ENCODE measurements at places on chromosomes 6 and 20. TPM values are rescaled to one million over a fixed set of nuclear protein-coding genes. Genes with fewer than 3 reads are reported as not detected.

GRCh38 chr20:53878262-53879047, 191.9 kb downstream of the BCAS1 start:
- no peak for DNase-seq

DNA sequence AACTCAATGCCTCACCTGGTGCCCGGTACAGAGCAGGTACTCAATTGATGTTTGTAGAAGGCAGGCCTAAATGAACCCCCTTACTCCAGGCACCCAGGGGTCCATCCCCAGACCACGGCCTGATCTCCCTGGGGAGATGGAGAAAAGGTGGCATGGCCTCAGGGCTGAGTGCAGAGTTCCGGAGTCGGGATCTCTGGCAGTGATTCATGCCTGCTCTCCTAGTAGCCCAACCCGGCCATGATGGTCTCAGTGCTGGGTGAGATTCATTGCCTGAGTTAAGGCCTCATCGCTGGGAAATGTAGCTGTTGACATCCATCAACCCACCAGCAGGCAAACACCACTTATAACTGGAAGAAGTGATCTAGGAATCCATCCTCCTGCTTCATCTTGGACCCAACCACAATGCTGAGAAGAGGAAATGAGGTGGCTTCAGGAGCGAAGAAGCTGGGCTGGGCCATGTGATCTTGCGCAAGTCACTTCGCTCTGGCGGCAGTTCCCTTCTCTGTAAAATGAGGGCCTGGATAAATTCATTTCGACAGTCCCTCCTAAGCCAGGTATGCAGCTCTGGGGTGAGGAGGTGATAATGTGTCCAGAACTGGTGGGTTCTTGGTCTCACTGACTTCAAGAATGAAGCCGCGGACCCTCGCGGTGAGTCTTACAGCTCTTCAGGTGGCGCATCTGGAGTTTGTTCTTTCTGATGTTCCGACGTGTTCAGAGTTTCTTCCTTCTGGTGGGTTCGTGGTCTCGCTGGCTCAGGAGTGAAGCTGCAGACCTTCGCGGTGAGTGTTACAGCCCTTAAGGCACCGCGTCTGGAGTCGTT, 24.7 kb downstream of the ETV7 start:
- DNase-seq = no peak

GRCh38 chr6:66638099-66638498, 931.1 kb upstream of the EYS start:
- no peak for DNase-seq

- peak; percentile 89 for DNase-seq
These were observed 28.4 kb upstream of the MAS1L start for GRCh38 chr6:29516108-29516507.

DNA sequence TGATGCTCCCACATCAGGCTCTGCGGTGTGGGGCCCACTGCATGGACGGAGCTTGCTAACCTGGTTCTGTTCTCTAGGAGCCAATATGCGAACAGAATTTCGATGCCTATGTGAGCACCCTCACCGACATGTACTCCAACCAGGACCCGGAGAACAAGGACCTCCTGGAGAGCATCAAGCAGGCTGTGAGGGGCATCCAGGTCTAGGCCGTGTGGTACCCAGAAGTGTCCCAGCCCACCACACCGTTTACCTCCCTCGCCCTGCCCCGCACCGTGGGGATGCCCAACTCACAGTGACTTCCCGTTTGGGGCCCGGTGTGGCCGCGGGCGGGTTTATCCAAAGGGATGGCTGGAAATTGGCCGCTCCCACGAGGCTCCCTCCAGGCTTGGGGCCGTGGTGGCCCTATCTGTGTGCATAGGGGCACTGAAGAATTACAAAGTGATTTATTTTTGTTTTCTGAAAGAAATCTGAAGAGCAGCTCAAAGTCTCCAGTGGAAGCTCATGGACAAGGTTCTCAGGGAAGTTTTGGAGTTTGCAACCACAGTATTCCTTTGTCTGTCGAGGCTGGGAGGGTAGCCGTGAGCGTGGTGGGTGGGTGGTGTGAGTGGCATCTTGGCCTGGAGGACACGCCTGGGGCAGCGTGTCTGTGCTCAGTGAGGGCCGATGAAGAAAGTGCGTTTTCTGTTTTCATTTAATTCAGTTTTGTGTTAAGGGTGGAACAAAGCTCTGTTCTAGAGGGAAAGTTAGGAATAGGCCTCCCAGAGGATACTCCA, 15.1 kb upstream of the PCMTD2 start:
- no peak for DNase-seq

GRCh38 chr20:18019068-18019467, 38.6 kb downstream of the OVOL2 start:
- peak; percentile 27 for DNase-seq

DNA sequence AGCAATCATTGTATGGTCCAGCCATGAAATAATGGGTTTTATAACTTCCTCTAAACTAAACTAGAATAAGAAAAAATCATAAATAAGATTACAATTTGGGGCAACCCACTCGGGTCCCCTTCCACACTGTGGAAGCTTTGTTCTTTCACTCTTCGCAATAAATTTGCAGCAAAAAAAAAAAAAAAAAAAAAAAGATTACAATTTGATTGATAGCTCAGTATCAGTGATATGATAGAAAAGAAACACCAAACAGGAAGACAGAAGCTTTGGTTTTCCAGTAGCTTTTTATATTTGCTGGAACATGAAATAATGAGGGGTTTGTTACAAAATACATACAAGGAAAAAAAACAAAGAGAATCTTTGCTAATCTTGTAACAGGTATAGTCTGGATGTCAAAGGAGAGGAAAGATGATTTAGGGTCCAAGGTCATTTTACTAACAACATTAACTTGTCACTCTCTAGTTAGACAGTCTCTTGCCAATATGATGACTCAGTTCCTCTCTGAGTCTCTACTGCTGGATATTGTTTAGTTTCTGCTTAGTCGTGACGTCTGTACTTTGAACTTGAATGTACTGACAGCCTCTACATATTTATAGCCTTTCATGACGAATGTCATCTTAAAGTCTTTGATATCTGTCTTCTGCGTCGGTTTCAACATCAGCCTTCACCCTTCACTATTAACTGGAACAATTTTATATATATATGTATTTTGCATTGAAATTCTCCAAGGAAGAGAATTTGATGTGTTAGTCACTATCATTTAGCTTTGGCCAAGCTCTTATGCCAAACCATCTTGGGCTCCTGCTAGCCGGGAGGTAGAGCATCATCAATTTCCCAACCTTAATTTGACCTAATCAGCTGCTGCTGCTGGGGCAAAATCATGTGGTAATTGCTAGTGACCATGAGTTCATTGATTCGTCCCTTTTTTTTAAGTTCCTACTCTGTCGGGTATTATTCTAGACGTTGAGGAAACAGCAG, 213.1 kb upstream of the STXBP5 start:
- DNase-seq = peak; percentile 75

DNA sequence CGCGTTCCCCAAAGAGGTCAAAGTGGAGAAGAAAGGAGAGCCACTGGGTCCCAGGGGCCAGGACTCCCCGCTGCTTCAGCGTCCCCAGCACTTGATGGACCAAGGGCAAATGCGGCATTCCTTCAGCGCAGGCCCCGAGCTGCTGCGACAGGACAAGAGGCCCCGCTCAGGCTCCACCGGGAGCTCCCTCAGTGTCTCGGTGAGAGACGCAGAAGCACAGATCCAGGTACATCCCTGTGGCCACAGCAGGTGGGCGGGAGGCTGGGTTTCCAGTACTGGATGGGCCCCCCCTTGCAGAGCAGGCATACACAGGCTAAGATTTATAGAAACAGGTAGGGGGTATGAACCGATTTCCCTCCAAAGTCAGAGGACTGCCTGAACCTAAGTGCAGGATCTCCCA, 42.7 kb upstream of the SMIM28 start:
- no peak for DNase-seq

The NEURL2 gene
- total RNA-seq = 3.0 TPM

The FAM217A gene
- not detected for total RNA-seq

All from RPMI7951 (cell line).